B cell (primary cell): ENCODE measurements at places on chromosomes 13 and 19. TPM values are rescaled to one million over a fixed set of nuclear protein-coding genes. Genes with fewer than 3 reads are reported as not detected.

GRCh38 chr13:108360139-108360538 lies 90.6 kb downstream of the TNFSF13B start:
- DNase-seq = no peak

The VSTM2B gene
- polyA plus RNA-seq = not detected in 2 replicates

DNA sequence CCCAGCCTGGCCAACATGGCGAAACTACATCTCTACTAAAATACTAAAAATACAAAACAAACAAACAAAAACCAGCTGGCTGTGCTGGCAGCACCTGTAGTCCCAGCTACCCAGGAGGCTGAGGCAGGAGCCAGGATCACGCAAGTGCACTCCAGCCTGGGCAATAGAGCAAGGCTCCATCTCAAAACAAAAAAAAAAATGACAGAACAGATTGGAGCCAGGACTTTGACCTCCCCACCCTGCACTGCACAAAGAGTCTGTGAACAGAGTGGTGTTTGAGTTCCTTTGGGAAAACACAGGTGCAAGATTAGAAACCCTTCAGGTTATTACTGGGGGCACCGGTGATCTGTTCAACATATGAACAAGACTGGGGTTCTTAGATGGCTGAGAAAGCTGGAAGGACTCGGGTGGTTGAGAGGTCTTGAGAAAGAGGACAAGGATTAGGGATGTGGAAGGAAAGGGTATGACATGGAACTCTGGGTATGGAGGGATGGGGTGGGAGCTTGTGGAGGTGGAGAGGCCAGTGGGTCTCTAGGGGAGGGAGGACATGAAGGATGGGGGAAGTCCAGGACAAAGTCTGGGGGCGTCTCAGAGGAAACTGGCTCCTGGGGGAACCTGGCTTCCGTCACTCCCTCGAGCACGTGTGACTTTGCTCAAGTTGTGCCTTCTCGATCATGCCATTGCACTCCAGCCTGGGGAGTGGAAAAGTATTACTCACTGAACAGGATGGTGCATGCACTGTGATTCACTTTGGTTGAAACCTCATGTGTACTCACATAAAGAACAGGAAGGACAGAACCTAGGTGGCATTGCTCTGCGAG lies 25.9 kb downstream of the RCN3 start:
- no peak for DNase-seq

- peak; percentile 51 for DNase-seq
Observed at GRCh38 chr19:7326105-7326877, 22.4 kb upstream of the ARHGEF18 start.
